ENCODE measurements at places on chromosomes 11 and 22.
A peak's percentile ranks its signal among the peaks of the same experiment; 100 is the strongest.

- DNase-seq: no peak
Observed at GRCh38 chr11:13720940-13721339, 52.5 kb downstream of the FAR1 start.

DNA sequence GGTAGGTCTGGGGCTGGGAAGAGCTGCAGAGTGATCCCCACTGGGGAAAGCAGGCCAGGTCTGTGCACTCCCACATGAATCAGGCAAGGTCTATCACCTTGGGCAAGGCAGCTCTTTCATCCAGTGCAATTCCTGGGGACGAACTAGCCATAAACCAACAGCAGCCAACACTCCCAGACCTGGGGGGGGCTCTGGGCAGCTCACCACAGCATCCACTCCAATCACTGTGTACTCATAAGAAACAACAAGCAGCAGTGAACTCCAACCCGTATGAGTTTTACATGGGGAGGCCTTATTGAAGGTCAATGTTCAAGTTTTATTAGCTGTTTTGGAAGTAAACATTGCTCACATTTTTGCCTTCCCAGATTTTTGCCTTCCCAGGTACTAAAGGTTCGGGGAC is 157.4 kb upstream of the NAV2 start:
- no peak for DNase-seq

DNA sequence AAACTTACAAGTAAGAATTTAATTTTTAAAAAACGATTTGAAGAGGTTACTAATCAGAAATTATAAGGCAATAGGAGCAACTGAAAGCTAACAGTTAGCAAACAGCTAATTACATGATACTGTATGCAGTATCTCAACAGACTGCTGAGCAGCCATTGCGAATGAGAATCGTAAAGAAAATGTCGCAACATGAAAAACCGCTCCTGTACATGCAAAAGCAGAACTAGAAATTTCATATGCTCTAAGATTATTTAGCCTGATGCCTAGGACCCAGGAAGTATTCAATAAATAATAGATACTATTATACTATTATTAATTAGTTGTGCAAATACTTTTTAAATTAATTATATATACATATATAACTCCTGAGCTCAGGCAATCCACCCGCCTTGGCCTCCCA is 48.7 kb upstream of the EP300 start:
- no peak for DNase-seq

DNA sequence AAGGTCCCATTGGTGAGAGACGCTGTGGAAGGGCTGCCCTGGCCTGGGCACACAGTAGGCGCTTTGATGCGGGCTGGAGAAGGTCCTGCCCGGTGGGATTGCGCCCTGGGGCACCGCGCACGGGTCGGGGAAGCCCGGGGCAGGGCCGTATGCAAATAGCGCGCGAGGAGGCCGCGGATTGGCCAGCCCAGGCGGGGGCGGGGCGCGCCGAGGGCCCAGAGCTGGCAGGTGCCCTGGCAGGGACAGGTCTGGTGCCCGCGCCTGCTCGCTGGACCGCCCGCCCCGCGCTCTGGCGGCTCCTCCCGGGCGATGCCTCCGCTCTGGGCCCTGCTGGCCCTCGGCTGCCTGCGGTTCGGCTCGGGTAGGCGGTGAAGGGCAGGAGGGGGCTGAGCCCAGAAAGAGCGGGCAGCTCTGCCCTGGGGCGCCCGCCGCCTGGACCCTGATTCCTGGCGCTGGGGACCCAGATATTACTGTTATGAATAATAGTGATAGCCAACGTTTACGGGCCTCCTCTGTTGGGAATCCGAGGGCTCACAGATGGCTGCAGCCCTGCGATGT is at the start of gene UPK3A:
UPK3A (plus strand) TSS at position 245 of the 558 bp plus-strand sequence; CDS start at position 310, 65 bp downstream.
- no peak for DNase-seq

DNA sequence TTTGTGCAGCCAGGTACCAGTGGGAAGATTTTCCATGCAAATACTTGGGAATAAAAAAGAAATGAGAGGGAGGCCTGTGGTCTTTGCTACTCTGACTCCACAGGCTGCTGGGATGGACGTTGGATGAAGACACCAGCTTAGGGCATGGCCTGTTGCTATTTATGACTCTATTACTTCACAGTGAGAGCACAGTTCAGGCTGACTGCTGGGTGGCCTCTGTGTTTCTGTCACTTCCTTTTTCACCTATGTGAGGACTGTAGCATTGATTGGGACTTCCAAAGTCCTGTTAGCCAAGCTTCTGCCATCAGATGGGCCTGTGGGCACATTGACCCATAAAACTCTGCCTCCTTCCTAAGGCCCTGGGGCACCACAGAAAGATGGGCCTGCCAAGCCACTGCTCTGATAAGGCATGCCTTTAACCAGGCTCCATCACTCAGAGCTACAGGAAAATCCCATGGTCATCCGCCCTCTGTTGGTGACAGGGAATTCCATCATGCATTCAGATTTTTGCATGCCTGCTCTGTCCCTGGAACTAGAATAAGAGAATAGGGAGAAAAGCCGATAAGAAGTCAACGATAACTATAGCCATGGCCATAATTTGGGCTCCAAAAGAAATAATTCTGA is 64.6 kb downstream of the KCNJ1 start:
- DNase-seq: no peak

- peak; percentile 85 for DNase-seq
Observed at GRCh38 chr11:64334764-64335735, 5.0 kb upstream of the CCDC88B start.

GRCh38 chr11:65386307-65387140 is at the start of gene FRMD8:
TSS of gene FRMD8 (plus strand) at chr11:65386637. CDS start at chr11:65387037, 400 bp downstream.
- peak; percentile 77 for DNase-seq

- no peak for DNase-seq
Observed at GRCh38 chr11:125932301-125932700, 13.5 kb upstream of the VSIG10L2 start.

Measured in NK-92 treated with Interleukin-12 subunit alpha and Interleukin-12 subunit beta, amount 100 ng/mL, for 24 hours (cell line).